ENCODE measurements at places on chromosomes 12 and 14.

- DNase-seq, result no peak
These were observed 711.9 kb downstream of the C12orf50 start for GRCh38 chr12:87317302-87317701.

- DNase-seq, result no peak
These were observed 125.6 kb upstream of the FGD4 start for GRCh38 chr12:32273712-32274111.

DNA sequence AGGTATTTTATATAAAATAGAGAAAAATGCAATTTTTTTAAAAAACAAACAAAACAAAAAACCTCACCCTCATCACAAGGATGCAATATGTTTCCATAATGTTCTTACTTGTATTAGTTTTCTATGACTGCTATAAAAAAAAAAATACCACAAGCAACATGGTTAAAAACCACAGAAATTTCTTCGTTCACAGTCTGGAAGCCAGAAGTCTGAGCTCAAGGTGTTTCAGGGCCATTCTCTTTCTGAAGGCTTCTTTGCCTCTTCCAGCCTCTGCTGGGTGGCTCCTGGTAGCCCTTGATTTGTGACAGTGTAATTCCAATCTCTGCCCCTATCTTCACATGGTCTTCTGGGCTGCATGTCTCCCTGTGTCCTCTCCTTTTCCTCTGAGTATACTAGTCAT lies 21.5 kb upstream of the SSTR1 start:
- DNase-seq, result no peak

DNA sequence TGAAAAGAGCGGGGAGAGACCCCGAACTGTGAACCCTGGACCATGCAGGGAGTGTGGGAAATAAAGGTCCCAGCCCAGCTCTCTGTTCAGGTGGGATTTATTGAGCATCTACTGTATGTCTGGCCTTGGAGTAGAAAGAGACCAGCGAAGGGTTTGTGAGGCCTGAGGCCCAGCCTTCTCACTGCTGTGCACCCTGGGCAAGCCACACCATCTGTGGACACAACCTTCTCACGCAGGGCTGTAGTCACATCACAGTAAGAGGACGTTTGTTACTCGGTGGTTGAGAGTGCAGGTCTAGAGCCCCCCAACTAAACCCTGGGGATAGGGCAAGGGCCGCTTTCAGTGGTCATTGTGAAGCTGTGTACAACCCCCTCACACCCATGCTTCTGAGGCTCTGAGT lies 18.2 kb downstream of the FAM222A start:
- DNase-seq, result no peak

GRCh38 chr12:95653771-95654546 lies 102.7 kb upstream of the USP44 start:
- no peak for DNase-seq

- DNase-seq, result no peak
These were observed 19.1 kb upstream of the EPS8 start for GRCh38 chr12:15808250-15808649.

GRCh38 chr12:106956048-106956578 lies 406 bp downstream of the TMEM263 start:
- peak; percentile 49 for DNase-seq

DNA sequence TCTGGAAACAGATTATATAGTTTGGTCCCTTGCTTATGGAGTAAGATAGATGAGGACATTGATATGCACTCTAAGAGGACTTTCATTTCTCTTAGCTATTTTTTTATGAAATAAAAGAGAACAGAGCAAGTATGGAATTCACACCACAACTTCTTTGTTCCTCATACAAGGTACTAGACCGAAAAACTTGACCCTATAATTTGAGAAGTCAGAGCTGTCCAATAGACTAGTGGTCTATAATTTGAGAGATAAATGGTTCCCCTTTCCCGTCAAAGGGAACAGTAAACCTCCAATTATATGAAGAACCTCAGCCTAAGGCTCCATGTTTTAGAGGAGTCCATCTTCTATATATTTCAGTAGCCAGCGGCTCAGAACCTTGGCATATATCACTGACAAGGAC lies 58.5 kb upstream of the HIF1A start:
- no peak for DNase-seq

DNA sequence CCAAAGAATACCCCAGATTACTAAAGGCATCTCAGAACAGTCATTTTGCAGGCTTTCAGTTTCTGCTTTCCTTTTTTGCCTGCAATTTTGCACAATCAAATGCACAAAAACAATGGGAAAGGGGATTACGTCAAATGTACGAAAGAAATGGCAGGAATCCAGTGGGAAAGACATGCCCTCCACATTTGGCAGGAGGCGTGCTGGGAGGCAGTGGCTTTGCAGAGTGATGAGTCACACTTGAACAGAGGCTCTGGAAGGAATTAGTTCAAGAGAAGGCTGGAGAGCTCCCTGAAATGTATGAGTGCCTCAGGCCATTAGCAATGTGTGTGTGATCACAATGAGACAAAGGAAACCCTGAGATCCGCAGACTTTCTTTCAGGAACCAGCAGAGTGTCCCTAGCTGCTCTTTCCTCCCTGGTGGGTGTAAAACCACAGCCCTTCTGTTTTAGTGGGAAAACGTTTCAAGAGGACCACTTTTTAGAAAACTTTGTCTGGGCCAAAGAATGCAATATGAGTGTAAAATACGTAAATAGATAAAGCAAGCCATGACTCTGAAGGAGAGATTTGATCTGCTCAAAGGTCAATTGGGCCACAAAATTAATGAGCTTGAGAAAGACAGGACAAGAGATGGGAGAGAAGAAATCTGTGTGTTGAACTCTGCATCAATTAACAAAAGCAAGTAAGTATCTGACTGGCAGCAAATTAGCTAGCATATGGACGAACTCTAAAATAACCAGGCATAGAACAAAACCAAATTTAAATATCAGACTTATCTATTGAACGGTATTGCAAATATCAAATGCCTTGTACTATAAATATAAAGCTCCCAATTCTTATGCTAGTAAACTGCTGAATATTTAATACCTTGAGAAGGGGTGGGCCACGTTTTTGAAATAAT lies 155.4 kb upstream of the PDE3A start:
- no peak for DNase-seq

- DNase-seq, result no peak
These were observed 352.3 kb upstream of the TMPO start for GRCh38 chr12:98162906-98163678.

DNA sequence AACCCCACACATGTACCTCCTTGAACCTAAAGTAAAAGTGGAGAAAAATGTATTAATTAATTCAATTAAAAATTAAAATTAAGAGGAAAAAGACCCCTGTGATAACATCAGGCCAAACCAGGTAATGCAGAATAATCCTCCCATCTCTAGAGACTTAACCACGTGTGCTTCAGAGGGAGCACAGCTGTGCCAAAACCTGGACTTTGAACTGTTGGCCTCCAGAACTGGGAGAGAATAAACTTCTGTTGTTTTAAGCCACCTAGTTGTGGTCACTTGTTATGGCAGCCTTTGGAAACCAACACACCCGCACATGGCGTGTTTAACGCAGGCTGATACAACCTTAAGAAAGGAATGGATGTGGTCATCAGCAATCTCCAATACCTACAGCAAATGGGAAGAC lies 23.8 kb downstream of the OAS2 start:
- no peak for DNase-seq

GRCh38 chr14:68513137-68513536 lies 279.7 kb downstream of the ZFP36L1 start:
- no peak for DNase-seq

GRCh38 chr12:132188916-132189325 lies 44.7 kb downstream of the NOC4L start:
- DNase-seq, result no peak

- no peak for DNase-seq
These were observed 127.2 kb downstream of the OTOGL start for GRCh38 chr12:80226576-80226975.

DNA sequence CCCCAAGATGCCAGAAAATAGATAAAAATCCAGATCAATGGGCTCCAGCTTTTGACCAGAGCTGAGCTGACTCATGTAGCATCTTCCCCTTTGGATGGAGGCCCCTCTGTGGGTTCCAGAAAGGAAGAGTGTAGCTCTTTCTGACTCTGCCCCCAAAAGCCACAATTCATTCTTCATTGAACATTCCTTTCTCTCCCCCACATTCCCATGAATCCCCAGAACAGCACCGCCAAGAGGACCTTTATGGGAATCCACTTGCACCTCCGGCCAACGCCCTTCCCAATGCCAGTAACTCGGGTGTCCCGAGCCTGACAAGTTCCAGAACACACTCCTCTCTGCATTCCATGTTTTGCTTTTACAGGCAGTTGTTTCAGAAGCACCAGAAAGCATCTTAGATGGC lies 210.6 kb upstream of the DIO3 start:
- no peak for DNase-seq

DNA sequence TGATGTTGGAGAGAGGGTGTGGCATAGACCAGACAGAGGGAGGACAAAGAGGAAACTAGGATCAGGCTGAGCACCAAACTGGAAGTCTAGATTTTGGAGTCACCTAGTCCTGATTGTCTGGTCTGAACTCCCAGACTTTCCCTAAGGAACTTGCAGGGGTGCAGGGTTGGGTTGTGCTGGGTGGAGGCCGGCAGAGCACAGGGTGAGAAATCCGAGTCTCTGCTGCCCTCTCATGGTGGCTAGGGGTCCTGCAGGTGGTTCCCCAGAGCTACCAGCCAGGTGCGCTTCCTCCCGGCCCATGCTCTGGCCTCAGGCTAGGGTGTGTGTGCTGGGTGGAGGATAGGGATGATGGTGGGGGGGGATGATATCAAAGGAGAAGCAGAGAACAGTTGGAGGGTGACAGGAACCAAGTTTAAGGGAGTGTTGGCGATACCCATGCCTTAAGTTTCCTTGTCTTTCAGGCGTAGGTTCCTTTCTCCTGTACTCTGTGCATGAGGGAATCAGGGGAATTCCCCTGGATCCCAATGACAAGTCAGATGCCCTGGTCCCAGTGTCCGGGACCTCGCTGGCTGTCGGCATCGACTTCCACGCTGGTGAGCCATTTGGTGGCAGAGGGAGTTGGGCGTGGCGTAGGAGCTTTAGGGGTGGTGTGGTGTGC lies 33.5 kb upstream of the NXPH4 start:
- peak; percentile 6 for DNase-seq

DNA sequence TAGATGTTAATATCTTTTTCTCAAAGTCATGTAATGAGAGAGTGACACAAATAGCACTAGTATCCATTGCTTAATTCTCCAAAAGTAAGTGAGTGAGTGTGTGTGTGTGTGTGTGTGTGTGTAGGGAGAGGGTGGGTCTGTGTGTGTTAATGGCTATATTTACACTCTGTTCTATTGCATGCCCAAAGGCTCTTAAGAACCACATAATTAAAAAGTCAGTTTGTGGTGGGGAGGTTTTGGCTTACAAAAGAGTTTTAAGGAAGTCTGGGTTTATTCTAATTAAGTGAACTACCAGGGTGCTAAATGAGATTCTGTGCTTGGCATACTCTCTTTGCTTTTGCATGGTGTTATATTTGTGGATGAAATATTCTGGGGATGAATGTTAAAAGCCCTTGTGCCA lies 1897.6 kb upstream of the FLRT2 start:
- DNase-seq, result no peak

GRCh38 chr12:73384592-73384991 lies 1112.4 kb downstream of the TRHDE start:
- DNase-seq, result no peak

GRCh38 chr12:75874441-75874840 lies 157.1 kb downstream of the PHLDA1 start:
- DNase-seq, result no peak

DNA sequence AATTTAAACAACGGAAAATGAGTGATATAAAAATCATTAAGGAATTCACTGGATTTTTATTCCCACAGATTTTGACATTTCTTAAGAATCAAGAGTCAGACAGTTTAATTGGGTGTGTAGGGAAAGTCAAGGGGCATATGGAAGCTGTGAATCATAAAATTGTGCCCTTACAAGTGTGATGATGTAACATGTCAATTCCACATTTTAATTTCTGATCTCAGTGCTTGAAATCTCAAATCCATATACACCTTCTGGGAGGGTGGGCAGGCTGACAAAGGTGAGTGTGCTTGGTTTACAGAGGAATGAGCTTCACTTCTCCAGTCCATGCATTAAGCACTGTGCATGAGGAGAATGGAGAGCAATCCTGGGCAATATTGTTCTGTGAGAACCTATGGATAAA lies 1.0 kb upstream of the KRT6A start:
- DNase-seq, result no peak

DNA sequence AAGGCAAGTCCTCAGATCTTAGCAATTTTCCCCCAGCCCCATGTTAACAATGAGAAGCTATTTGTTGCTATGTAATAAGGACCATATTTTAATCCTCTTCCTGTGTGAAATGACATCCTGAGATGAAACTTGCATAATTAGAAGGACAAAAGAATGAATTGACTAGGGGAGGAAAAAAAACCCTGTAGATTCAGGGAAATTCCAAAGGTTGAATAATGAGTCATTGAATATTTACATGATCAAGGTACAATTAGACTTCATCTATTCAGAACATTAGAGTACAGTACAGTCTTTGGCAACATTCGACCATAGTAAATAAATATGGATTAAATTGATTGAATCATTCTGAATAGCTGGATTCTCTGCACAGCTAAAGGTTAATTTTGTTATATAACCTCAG lies 9.4 kb downstream of the MYBPC1 start:
- DNase-seq, result no peak

- DNase-seq, result no peak
These were observed 444.6 kb downstream of the RAD51B start for GRCh38 chr14:68264260-68264569.

- DNase-seq, result no peak
These were observed 1.3 kb upstream of the KRT8 start for GRCh38 chr12:52906191-52906601.

GRCh38 chr14:20550926-20551325 lies 9.9 kb downstream of the RNASE9 start:
- DNase-seq, result no peak

DNA sequence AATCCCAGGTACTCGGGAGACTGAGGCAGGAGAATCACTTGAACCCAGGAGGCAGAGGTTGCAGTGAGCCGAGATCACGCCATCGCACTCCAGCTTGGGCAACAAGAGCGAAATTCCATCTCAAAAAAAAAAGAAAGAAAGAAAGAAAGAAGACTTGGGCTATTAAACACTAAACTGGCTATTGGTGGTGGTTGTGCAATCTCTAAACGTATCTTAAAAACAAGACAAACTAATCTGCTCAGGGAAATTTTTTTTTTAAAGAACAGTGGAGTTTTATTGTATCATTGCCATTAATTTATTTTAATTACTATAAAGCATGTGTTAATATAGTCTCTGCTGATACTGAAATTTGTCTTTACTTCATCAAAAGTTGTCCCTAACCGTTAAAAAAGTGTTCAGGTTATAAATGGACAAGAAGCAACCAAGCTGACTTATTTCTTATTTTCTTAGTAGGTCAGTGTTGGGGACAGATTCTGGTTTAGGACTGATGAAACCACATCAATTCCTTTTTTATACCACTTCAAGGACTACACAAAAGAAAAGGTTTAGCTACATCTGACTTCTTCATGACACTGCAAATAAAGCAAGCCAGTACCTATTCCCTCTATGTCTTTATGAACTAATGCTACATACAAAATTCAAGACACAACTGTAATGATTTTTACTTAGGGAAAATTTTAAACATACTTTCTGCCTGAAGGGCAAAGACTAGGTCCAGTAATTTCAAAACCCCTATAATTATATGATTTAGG lies 68.7 kb upstream of the KRAS start:
- DNase-seq, result no peak

All from NCI-H2171 (cell line).